Femur (tissue), 1 donor: ENCODE measurements at places on chromosomes 16 and 17.

GRCh38 chr16:5056352-5056751 lies 9.4 kb downstream of the C16orf89 start:
- no peak for DNase-seq

GRCh38 chr16:8627456-8627855 lies 6.0 kb downstream of the METTL22 start:
- no peak for DNase-seq

DNA sequence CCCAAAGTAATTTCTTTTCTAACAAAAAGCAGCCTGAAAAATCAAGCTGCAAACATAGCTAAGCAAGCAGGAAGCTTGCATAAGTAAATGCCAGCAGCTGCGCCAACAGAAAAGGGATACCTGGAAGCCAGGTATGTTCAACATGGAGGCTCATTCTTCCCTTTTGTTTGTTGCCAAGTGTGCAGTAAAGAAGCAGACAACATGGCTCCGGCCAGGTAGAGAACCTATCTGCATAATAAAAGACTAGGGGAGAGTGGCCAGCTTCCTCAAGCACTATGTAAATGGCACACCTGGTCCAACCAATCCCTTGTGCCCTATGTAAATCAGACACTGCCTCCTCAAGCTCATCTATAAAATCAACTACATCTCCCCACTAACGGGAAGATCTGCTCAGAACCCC lies 1407.0 kb downstream of the CDH11 start:
- no peak for DNase-seq

DNA sequence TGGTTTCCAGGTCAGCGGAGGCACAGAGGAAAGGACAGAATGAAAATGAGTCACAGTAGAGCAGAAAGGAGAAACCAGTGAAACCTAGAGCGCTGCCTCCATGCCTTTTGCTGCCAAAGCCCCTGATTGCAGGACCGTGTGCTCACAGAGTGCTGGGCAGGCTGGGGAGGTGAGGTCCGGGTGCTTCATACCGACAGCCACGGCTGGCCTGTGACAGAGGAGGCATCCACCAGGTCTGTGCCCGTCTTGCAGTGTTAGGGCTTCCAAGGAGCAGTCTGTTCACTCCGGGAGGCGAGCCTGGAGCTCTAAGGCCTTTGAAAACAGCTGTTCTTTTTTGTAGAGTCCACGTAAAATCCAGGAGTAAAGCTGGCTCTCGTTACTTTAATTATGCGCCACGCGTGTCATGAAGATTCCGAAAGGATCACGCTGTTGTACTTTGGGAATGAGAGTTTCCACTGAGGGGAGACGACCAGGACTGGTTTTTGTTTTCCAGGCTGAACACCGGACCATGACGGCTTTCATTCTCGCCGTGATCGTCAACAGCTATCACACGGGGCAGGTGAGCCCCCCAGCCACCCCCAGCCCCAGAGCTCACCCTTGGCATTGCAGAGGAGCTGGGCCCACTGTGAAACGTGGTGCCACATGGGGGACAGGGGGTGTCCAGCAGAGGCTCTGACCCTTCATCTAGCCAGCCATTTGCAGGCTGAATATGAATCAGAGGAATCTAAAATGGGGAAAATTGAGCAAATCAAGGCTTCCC lies 108.5 kb upstream of the CHMP6 start:
- peak; percentile 14 for DNase-seq

GRCh38 chr16:65279576-65279975 lies 157.7 kb upstream of the CDH11 start:
- no peak for DNase-seq

DNA sequence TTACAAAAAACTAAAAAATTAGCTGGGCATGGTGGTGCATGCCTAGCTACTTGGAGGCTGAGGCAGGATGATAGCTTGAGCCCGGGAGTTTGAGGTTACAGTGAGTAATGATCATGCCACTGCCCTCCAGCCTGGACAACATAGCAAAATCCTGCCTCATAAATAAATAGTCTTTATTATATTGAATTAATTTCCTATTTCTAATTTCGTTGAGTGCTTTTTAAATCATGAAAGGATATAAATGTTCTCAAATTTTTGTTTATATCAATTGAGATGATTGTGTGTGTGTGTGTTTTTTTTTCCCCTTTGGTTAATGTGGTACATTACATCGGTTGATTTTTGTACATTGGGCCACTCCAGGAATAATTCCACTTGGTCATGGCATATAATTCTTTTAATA lies 32.0 kb upstream of the AQP8 start:
- DNase-seq = no peak

DNA sequence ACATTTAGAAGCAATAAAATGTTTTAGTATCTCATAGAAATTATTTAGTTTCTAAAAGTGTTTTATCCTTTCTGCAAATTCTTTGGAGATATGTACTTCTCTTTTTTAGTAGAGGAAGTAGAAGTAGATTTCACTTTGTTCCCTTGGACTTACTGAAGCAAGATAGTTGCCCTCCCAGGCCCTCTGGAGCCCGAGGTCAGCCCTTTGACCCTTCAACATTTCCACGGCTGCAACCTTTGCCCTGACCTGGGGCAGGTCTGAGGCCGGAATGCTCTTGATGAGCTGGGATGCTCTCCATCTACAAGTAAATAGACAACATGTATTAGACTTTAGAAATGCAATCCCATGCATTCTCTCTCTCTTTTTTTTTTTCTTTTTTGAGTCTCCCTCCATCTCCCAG lies 167.5 kb downstream of the CDK5R1 start:
- DNase-seq = no peak

DNA sequence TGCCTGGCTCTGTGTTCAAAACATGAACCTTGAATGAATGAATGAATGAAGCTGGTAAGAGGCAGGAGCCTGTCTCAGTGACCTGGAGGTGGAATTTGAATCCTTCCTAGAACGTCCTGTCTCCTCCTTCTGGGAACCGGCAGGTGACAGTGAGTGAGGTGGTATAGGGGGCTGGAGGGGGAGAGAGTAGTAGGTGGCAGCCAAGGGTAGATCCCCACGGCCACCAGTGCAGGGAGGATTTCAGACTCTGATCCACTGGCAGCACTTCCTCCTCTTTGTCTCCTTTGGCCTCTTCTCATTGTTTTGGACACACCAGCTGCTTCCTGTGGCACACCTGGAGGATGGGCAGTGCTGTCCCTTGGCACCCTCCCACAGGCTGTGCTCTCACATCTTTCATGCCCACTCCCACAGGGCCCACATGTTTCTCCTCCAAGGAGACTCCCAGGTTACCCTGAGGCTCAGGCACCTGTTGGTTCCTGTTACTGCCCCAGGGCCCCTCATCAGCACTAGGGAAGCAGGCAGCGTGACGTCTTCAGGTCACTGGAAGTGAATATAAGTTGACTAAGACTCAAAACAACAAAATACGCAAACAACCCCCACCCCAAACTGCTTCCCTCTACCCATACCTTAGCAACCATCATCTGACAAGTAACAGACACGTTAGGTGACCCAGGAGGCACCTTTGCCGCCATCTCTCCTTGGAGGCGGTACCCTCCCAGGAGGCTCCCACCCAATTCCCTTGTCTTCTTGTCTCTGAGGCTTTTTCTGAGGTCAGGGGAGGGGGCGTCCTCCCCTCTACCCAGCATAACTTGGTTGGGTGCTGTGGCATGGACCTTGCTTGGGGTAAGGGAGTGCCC lies 84.6 kb downstream of the N4BP1 start:
- DNase-seq = no peak

GRCh38 chr16:5634666-5635180 lies 537.1 kb upstream of the EEF2KMT start:
- DNase-seq = no peak

DNA sequence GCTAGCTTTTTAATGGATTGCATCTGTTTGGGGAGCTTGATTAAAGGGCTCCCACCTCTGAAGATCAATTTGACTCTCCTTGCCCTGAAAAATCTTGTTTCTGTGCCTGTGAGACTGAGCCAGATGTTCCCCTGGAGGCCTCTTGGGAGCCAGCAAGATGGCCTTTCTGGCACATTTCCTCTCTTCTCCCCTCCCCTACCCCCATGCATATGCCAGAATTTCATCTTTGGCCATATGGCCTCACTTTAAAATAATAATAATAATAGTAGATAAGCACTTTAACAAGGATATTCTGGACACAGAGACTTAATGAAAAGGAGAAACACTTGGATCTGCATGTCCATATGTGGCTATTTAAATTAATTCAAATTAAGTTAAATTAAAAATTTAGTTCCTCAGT lies 144.1 kb upstream of the CES5A start:
- no peak for DNase-seq

- peak; percentile 90 for DNase-seq
Observed at GRCh38 chr17:8681170-8681949, 50.8 kb upstream of the MYH10 start.

- DNase-seq = no peak
Observed at GRCh38 chr17:6047966-6048365, 22.2 kb upstream of the WSCD1 start.

DNA sequence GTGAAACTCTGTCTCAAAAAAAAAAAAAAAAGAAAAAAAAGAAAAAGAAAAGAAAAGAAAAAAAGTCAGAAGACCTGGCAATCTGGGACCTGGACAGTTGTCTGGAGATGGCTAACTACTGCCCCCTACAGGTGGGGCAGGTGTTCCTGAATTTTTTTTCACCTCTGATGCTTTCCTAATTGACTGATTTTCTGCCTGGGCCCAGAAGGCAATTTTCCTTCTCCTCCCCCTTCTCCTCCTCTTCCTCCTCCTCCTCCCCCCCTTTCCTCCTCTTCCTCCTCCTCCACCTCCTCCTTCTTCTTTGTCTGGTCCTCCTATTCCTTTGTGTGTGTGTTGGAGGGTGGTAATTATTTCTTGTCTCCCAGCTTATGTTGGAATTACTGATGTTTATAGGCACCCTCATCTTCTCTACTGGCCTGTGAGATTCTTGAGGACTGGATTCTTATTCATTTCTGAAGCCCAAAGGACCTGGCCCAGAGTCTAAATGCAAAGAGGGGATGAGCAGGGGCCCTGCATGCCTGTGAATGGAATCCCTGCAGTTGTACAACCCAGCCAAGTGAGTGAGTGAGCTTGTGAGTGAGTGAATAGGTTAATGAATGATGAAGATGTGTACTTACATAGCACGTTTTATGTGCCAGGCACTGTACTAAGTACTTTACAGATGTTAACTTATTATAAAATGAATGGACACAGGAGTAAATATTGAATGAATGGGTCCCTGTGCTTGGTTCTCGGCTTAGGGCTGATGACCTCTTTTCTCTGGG lies 26.9 kb downstream of the IRX5 start:
- DNase-seq = no peak

DNA sequence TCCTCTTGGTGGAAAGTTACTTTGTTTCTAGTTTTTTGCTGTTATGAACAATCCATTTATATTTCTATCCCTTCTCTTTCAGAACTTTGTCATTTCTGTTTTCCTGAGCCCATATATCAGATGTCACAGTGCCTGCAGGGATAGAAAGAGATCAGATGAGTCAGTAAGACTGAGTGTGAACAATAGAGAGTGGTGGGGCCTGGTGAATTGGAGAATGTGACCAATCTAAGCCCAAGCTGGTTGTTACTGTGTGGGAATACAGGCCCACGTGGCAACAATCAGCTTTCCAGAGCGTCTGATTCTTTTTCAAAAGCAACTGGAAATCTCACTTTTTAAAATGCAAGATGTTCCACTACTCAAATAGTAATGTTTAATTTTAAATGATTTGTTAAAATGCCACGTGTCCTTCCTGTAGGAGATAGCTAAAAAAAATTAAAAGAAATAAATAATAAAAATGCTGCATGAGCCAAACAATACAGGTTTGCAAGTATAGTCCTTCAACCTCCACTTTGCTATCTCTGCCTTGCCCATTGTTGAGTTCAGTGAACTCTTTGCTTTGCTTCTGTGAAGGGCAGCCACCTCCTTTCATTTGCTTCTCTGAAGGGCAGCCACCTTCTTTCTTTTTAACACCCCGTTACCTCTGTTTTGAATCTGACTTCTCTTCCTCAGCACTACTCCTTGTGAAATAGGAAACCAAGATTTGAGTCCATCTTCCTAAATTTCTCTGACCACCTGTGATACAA lies 9.6 kb downstream of the DCTN5 start:
- no peak for DNase-seq

DNA sequence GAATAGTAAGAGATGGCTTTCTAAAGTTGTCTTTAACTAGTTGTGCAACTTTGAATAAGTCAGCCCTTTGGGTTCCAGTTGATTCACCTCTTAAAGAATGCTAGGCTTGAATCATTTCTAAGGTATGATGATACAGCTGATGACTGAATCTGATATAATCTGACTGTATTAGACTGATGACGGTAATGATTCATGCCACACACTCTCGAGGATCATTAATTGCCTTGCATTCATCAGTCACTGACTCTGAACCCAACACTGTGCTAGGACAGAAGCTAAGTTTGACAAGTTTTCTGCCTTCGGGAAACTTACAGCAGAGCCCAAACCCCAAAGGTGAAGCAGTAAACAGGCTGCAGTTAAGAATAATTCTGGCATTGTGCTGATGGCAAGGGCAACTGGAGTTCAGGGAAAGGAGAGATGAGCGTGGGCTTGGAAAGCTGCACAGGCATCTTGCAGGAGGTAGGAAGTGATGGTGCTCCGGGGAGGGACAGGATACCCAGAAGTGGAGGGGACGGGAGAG lies 25.8 kb downstream of the ASIC2 start:
- DNase-seq = no peak

DNA sequence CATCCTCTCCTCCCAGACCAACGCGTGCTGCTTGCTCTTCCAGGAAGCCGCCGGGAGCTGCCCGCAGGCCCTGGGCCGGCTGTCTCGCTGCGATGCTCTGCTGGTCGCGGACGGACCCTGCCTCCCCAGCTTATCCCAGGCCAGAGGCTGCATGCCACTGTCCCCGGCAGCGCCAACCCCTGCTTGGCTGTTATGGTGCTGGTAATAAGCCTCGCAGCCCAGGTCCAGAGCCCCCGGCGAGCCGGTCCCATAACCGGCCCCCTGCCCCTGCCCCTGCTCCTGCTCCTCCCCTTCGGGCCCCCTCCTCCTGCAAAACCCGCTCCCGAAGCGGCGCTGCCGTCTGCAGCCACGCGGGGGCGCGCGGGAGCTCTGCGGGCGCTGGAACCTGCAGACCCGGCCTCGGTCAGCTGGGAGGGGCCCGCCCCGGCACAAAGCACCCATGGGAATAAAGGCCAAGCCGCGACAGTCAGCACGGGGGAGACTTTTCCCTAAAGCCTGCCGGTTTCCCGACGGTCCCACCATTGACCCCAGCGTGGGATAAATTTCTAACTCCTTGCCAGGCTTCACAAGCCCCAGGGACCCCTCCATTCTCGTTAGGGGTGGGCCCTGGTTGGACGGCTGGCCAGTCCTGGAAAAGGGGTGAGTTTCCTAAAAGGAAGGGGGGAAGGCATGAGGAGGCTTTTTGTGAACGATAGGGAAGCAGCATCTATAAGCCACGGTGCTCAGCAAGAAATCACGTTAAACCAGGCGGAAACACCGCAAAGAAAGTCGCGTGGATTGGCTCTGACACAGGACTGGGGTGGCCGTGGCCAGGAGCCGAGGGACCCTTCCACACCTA lies 11.2 kb downstream of the ENPP7 start:
- peak; percentile 86 for DNase-seq

GRCh38 chr16:15513156-15513555 lies 78.8 kb downstream of the BMERB1 start:
- DNase-seq = no peak

- no peak for DNase-seq
Observed at GRCh38 chr17:59842901-59843652, 49.7 kb downstream of the TUBD1 start.
